Stimulated activated effector memory CD8-positive, alpha-beta T cell treated with anti-CD3 and anti-CD28 coated beads, Interleukin-12 subunit alpha, Interleukin-12 subunit beta, amount 100 ng/mL, for 72 hours (primary cell): ENCODE measurements at places on chromosomes 3 and 15.

DNA sequence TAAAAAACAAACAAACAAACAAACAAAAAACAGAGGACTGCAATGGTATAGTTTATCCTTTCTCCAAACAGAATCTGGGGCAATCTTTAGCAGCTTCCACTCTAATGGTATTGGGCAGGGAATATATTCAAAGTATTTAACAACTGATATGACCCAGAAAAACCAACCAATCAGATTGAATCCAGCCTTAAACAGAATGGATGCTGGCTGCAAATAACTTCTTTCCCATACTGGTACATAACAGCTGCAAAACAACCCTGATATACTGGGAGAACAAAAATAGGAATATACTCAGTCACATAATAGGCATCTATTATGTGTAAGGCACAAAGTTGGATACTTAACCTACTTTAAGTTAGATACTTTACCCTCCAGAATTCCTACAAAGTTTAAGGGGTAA is 49.1 kb downstream of the UBR1 start:
- no peak for DNase-seq

DNA sequence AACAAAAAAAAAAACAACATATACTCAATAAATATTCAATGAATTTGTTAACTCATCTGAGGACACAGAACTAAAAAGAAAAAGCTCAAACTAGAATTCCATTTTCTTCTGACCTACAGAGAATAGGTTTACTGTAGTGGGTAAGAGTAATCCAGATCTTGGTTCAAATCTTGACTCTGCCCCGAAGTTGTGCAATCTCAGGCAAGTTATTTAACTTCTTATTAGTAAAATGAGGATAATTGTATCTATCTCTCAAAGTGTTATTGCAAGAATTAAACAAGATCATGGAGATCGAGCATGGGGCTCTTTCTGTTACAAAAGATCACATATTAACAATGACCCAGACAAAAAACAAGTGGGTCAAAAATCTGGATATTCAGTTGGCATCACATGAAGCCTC is 41.1 kb upstream of the OXTR start:
- no peak for DNase-seq

DNA sequence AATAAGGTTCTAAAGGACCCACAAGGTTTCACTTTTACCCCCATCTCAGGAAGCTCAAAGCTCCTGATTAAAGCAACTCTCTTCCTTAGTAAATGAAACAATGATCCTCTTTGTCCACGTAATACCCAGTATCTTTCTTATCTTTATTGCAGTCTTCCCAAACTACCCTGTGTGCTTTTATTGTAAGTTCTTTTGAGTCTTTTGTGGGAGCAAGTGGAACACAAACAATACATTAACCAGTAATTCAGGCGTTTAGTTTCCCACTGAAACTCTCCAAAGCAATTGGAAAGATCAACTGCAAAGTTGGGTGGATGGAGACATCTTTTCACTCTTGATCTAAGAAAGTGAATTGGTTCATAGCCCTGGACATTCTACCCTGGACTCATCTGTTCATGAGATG is 240.0 kb downstream of the ZNF621 start:
- DNase-seq: no peak

- DNase-seq: no peak
Measured at GRCh38 chr15:59687836-59688235, 1.3 kb downstream of the BNIP2 start.

- DNase-seq: no peak
Measured at GRCh38 chr15:61994216-61994615, 66.0 kb downstream of the VPS13C start.

DNA sequence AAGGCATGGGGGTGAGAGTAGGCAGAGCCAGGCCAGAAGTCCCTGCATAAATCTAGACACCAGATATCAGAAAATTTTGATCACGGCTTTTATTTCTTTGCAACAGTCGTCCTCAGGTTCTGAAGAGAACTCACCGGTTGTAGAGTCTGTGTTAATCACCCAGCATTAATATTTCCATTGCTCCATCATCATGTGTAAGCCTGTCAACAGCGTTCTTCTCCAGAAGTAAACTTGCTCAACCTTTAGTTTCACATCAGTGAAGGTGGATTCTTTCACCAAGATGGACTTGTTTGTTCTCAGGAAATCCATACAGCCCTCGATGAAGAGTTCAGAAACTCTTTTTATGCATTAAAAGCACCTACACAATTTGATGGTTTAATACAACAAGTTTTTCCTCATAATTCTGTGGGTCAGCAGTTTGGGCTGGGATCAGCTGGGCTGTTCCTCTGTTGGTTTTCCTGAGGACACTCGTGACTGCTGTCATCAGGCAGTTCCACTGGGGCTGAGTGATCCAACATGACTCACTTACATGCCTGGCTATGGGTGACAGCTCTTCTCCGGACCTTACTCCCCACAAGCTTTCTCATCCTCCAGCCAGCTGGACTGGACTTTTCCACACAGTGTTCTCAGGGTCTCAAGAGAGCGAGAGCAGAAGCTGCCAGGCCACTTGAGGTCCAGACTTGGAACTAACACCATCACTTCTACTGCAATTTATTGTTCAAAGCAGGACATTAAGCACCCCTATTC is 303.4 kb downstream of the ZNF621 start:
- DNase-seq: no peak

DNA sequence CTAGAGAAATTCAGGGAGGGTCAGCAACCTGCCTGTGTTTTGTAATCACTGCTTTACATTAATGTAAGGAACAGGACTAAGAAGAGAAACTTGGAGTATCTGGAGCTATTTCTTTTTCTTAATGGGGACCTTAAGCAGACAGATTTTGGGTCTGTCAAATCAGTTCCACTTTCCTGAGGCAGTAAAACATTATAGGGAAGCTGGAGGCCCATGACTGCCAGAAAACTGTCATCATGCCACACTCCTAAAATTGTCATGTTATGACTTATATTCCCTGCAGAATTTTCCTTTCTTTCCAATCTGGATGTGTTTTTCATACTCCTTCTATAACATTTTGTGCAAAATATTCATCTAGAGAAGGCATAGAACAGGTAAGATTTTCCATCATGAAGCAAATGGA is 28.8 kb downstream of the DGKG start:
- DNase-seq: no peak

DNA sequence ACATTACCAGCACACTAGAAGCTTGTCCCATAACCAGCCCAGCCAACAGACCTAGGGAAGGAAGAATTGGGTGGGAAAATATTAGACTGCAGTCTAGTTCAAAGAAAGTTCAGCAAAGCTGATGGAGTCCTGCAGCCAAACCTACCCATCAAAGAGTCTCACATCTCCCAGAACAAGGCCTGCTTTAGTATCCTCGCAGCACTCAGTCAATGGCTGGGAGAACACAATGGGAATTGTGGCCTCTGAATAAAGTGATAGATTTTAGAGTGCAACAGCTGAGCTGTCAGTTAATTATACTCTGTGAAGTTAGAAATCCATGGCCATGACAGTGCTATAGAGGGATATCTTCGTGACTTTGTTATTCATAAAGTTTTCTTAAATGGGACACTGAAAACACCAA is 207.2 kb upstream of the NAALADL2 start:
- no peak for DNase-seq

- DNase-seq: peak; percentile 50
Measured at GRCh38 chr3:58116161-58116955, 94.4 kb downstream of the DNASE1L3 start.
